ENCODE measurements at places on chromosomes 2 and 18.

GRCh38 chr2:467892-468647, 180.2 kb upstream of the ALKAL2 start:
- DNase-seq, result no peak

- no peak for DNase-seq
These were observed 6.6 kb downstream of the TRAF3IP1 start for GRCh38 chr2:238326801-238327365.

DNA sequence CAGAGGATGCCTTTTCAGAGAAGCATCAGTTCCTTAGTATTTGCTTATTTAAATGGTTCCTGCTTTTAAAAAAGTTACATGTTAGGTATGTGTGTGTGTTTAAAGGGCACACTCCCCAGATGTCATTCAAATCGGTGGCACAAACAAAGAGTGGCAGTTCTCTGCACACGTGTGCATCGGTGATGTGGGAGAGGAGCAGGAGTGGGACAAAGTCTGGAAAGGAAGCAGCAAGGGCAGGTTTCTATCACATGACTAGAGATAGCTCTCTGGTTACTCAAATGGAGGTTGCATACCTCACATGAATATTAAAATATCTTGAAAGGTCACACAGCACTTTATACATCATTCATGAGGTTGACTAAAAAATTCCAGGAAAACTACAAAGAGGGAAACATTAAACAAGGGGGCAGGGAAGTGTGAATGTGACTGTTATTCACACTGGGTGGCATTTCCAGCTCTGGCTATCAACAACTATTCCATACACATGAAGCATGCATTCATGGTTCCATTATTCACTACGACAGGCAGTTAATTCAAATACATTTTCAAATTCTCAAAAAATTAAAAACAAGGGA, 64.7 kb downstream of the SEPTIN10 start:
- no peak for DNase-seq

GRCh38 chr2:120251880-120252224, 800 bp upstream of the RALB start:
- no peak for DNase-seq

DNA sequence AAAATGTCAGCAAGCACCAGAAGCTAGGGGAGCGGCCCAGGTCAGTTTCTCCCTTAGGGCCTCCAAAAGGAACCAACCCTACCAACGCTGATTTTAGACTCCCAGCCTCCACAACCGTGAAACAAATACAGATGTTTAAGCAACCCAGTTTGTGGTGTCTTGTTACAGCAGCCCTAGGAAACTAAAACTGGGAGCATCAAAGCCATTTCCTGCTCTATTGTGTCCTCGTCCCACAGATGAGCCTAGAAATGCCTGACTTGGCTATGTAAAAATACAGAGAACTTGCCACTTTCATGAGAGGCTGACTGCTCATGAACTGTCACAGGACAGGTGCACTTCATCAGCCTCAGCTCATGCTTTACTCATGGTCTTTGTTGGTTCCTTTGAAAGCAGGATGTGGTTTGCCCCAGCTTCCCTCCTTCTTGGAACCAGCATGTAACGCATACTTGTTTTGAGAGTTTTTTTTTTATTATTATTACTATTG, 97.6 kb upstream of the SLC39A10 start:
- peak; percentile 63 for DNase-seq

GRCh38 chr2:230717600-230717999, 5.0 kb downstream of the CAB39 start:
- DNase-seq, result no peak

GRCh38 chr2:74188018-74188601, 9.4 kb upstream of the MOB1A start:
- DNase-seq, result no peak

GRCh38 chr2:219541611-219542180, 1.9 kb downstream of the CHPF start:
- DNase-seq, result peak; percentile 90

DNA sequence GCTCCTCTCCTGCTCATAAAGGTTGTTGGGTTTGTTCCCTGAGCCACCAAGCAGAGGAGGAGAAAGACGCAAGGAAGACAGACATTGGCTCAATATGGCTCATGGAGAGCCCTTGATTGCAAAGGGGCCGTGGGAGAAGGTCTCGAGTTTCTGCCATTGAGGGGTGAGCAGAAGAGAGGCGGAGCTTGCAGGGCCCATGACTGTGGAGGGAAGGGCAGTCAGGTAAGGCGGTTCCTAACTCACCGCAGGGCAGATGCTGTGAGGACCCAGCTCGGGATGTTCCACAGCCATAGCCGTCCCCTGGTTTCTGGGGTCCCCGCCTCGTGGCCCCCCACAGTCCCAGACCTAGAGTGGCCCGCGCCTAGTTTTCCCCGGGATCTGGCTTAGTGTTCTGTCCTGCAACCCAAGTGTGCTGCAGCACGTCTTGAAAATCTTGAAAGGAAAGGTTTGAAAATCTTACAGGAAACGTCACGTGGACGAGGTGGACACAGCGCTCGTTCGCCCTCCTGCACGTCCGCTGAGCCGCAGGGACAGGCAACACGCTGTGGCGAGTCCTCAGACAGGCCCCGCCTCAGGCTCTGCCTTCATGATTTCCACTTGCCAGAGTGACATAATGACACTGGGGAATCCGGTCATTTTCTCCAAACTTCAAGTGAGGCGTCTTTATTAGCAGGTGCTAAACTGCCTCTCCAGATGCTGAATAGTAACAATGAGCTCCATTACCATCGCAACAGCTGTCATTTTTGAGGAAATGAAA, 105.5 kb upstream of the HDAC4 start:
- DNase-seq, result no peak

DNA sequence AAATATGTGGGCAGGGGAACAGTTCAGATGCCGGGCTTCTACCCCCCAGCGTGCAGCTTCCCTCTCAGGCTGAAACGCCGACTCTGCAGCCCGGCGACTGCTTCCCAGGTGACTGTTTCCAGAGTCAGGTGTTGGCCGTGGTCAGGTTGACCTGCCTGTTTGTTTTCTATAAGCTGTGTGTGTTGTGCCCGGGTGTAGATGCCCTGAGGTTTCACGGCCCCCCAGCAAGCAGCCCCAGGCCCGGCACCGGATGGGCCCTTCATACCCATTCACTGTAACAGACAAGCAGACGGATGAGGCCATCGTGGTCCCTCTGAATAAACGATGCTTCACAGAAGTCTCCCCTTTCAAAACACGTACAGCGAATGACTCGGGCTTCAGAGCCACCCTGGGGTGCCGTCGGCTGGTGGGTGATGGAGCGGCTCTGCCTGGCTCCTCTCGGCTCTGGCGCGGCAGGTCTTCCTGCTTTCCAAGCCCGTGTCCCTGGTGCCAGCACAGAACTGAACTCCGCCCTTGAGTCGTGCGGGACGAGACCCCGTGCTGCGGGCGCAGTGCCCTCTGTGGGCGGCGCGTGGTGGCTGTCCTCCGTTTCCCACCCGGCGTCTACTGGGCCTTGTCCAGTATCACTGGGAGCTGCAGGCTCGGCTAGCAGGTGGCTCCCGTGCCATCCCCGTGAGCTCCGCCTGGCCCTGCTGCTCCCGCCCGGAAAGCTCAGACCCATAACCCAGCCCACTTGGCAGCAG, 15.0 kb upstream of the KCNG2 start:
- DNase-seq, result no peak

DNA sequence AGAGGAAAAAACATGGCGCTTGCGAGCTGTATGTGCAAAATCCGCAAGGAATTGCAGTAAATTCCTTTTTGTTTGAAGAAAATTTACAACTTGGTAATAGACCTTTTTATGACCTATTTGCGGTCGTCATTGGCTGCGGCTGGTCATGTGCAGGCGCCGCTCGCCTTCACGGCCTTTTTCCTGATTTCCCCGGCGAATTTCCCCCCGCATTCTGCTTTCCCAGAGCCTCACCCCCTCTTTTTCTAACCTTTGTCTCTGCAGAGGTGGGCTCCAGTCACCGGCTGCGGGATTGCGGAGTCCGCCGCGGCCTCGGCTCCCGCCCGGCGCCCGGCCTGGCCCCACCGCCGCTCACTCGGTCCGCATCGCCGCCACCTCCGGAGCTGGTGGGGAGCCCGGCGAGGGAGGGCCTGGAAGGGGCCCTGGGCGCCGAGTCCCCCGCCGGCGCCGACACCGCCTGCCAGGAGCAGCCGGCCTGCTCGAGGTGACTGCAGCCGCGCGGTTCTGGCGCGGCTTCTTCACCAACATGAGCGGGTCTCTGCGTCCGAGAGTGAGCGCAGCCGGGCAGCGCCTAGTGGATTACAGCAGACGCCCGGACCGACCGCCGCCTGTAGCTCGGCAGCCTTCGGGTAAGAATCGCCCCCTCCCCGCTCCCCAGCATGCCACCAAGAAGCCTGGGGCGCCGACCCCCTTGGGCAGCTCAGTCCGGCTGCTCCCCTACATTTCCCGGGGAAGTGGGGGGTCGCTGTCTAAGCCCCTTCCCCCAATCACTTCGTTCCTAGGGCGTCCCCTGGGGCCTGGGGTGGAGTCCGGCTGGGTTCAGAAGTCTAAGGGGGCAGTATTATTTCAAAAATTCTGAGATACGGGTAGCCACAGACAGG, 7.1 kb downstream of the HOXD8 start:
- no peak for DNase-seq

GRCh38 chr2:25105336-25106085, 62.9 kb downstream of the POMC start:
- DNase-seq, result no peak

DNA sequence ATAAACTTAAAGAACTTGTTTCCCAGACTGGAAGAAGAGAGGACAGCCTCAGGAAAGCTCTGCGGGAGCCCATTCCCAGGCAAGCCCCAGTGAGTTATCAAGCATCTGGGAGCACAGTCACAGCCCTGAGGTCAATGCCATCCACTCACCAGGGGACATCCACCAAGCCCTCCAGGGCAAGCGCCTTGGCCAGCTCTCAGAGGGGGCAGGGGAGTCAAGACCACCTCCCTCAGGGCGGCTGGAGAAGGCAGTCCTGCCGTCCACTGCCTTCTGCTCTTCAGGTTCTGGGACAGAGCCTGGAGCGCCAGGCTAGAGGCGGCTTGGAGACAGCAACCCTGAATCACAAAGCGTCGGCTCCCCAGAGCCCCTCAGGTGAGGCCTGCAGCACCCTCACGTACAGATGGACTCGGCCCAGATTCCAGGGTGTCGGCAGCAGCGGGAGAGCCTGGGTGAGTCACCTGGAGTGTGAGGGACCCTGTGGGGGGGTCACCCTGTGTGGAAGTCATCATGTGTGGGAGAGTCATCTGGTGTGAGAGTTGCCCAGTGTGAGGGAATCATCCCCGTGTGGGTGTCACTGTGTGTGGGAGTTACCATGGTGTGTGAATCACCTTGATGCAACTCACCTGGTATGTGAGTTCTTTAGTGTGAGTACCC, 100.9 kb upstream of the TEX51 start:
- no peak for DNase-seq

DNA sequence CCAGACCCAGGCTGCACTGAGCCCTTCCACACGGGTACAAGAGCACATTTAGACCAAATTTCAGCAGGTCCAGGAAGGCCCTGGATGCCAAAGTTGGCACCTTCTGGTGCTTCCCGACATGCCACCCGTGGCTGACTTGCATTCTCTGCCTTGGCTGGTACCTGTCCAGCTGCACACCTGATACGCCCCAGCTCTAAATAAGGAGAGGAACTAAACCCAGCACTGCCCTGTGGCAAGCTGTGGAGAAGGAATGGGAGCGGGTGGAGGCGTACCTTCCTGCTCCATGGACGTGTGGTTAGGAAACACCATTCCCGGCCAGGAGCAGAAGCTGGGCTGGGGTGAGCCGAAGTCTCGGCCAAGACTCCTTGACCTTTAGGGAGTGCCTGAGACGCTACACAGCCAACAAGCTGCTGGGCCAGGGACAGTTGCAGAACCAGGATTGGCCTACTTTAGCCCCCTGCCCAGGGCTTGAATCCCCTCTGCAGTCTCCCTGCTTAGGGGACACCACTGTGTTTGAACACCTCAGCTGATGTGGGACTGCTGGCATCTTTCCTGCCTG, 86.5 kb upstream of the TAF1B start:
- DNase-seq, result no peak

DNA sequence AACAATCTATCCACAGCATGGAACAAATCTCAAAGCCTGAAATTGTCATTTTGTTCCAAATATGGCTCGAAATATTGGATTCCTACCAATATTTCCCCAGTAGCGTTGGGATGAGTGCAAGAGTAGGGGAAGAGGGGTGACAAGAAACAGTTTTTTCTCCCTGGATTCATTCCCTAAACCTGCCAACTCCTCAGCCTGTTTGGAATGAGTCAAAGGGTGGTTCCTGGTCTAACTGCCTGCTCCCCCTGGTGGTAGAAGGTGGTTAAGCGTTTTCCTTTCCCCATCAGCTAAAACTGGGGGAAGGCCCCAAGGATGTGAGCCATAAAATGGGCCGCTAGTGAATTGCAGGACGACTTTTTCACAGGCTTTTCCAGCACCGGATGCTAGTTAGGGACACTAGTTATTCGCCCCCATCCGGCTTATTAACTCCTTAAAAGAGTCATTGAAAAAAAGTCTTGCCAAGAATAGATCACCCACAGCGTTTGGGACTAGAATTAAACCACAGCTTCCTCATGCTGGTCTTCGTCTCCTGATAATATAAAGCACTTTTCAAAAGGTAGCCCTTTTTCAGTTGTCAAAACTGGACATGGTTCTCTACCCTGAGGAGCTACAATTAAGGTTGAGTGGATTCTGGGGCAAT, 72.5 kb downstream of the DHRS9 start:
- DNase-seq, result peak; percentile 73

GRCh38 chr2:105396254-105397024, 2.4 kb downstream of the FHL2 start:
- peak; percentile 64 for DNase-seq

DNA sequence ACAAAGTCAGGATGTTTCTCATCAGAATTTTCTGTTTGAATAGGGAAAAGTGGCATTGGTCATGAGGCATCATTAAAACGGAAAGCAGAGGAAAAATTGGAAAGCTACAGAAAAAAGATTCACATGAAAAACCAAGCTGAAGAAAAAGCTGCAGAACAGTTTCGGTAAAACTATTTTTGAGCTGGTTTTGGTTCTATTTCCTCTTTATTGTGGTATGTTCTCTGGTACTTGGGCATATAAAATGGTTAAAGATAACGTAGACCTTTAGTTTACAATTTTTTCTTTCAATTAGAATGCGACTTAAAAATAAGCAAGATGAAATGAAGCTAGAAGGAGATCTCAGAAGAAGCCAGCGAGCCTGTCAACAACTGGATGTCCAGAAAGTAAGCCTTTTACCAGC, 7.6 kb downstream of the GPATCH11 start:
- no peak for DNase-seq

DNA sequence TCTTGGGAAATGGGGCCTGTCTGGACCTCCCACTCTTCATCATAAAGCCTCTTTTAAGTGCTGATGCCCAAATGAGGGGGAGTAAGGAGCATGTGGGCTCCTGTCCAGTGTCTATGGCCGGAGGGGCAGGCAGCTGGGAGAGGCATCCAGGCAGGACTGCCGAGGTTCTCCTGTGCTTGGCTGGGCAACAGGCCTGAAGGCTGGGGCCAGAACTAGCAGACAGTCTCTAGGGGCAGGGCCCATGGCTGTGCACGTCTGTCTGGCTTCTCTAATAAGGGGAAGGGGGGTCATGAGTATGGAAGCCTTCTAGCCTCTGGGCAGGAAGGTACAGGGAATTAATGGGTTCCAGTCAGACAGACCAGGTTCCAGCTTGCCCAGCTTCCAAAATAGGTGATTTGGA, 128.6 kb downstream of the SMAD2 start:
- no peak for DNase-seq
